Stimulated activated CD8-positive, alpha-beta memory T cell treated with anti-CD3 and anti-CD28 coated beads, Interleukin-15, amount 100 ng/mL, for 1 hour (primary cell): ENCODE measurements at places on chromosomes 11 and 22.

- DNase-seq, result no peak
These were observed 3.9 kb upstream of the PLA2G3 start for GRCh38 chr22:31144223-31144622.

DNA sequence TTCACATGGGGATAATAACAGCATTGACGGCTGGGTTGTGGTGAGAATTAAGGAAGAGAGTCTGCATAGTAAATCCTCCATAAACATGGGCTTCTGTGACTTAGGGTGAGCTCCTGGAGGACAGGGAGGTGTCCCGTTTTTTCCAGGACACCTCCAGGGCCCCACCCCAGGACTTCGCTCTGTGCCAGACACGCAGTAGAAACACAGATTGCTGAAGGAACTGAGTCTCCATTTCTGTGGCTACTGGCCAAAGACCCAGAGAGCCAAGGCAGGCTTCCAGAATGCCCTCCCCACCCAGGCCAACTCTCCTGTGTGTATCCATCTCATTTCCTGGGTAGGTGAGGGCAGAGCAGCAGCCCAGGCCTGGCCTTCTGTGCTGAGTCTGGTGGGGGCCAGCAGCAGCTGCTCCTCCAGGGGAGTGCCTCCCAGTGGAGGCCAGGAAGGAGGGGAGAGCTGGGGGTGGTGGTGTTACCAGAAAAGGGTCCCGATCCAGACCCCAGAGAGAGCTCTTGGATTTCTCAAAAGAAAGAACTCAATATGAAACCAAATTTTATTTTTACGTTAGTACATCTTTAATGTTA, 9.5 kb upstream of the RFPL3 start:
- no peak for DNase-seq

GRCh38 chr11:93988912-93989311, 32.2 kb upstream of the HEPHL1 start:
- DNase-seq, result no peak

DNA sequence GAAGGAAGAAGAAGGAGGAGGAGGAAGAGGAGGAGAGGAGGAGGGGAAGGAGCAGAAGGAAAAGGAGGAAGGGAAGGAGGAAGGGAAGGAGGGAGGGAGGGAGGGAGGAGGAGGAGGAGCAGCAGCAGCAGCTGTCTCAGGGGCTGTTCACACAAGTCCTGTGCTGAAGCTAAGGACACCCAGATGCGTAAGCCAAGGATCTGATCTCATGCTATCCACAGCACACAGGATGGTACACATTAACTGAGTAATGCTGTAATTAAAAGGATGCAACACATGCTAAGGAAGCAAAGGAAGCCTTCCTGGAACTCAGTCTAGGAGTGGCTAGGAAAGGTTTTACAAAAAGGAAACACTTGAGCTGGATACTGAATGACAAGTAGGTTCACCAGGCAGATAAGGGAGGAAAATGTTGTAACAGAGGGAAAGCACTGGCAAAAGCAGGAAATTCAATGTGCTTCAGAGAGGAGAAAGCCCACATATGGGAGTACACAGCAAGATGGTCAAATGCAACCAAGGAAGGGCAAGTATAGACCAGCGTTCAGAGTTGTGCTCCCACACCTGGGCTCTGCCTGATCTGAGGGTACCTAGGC, 32.0 kb downstream of the TRIM66 start:
- no peak for DNase-seq

DNA sequence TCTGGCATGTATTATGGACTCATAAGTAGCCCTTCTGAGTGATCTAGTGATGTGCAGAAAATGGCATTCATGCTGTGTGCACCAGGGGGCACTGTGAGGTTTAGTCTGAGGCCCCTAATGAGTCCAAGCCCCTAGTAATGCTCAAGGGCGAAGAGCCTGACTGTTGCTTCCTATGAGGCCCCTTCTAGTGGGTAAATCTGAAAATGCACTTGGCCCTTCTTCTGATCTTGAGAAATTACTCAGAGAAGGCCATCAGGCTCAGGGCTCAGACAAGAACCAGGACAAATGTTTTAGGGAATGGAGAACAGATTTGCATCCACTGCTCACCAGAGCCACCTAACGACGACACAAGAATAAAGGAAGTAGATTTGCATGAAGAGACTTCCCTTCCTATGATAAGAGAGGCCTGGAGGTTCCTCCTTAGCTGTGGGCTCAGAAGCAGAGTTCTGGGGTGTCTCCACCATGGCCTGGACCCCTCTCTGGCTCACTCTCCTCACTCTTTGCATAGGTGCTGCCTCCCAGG, 75.8 kb downstream of the GGTLC2 start:
- no peak for DNase-seq

- no peak for DNase-seq
These were observed 942 bp upstream of the TSPAN18 start for GRCh38 chr11:44725757-44726282.
